ENCODE measurements at places on chromosomes 4 and X. TPM values are rescaled to one million over a fixed set of nuclear protein-coding genes. Genes with fewer than 3 reads are reported as not detected.

The RENBP gene
- 26.0 TPM for polyA plus RNA-seq

The SOD3 gene
- 16.2 TPM for polyA plus RNA-seq

The DOK7 gene
- 11.5 TPM for polyA plus RNA-seq

The C4orf54 gene
- not detected for polyA plus RNA-seq

The CYTL1 gene
- not detected for polyA plus RNA-seq

The SLITRK4 gene
- 4.5 TPM for polyA plus RNA-seq

The IL3RA gene
- polyA plus RNA-seq = 24.9 TPM

The ETNPPL gene
- polyA plus RNA-seq = not detected

The RHOH gene
- polyA plus RNA-seq = 1.6 TPM

The SCD5 gene
- 15.9 TPM for polyA plus RNA-seq

The MORF4L2 gene
- 292 TPM for polyA plus RNA-seq

The NRK gene
- 218 TPM for polyA plus RNA-seq

The SCLT1 gene
- polyA plus RNA-seq = 9.4 TPM

The HHIP gene
- polyA plus RNA-seq = 3.5 TPM

The CCNB3 gene
- polyA plus RNA-seq = 1.1 TPM

The MAGEB18 gene
- polyA plus RNA-seq = not detected

The MBTPS2 gene
- polyA plus RNA-seq = 23.8 TPM

The BBS12 gene
- 4.1 TPM for polyA plus RNA-seq

The NEIL3 gene
- polyA plus RNA-seq = not detected

The PPEF2 gene
- not detected for polyA plus RNA-seq

The PLP1 gene
- polyA plus RNA-seq = 61.2 TPM

The HPGDS gene
- 11.7 TPM for polyA plus RNA-seq

The GK gene
- 5.4 TPM for polyA plus RNA-seq

The ZNF711 gene
- polyA plus RNA-seq = 35.4 TPM

The WAS gene
- 2.5 TPM for polyA plus RNA-seq

The DCAF8L2 gene
- not detected for polyA plus RNA-seq

The BTK gene
- polyA plus RNA-seq = 10.6 TPM

The GRPR gene
- polyA plus RNA-seq = not detected

The ELK1 gene
- 20.9 TPM for polyA plus RNA-seq

The FAM184B gene
- polyA plus RNA-seq = 7.7 TPM

The RNF175 gene
- 1.2 TPM for polyA plus RNA-seq

The CENPU gene
- 29.9 TPM for polyA plus RNA-seq

The DMRTC1B gene
- 1.7 TPM for polyA plus RNA-seq

The SHISA3 gene
- not detected for polyA plus RNA-seq

The NPY2R gene
- not detected for polyA plus RNA-seq

The RHOXF1 gene
- not detected for polyA plus RNA-seq

The ADH6 gene
- not detected for polyA plus RNA-seq

The ABCD1 gene
- 8.9 TPM for polyA plus RNA-seq

The PNMA6F gene
- not detected for polyA plus RNA-seq

The F8A2 gene
- polyA plus RNA-seq = not detected

The KLF8 gene
- polyA plus RNA-seq = 3.9 TPM

The SATL1 gene
- polyA plus RNA-seq = 0.32 TPM

The MTNR1A gene
- polyA plus RNA-seq = not detected

The UCP1 gene
- 0.16 TPM for polyA plus RNA-seq

The RNF128 gene
- 1.4 TPM for polyA plus RNA-seq

The NHS gene
- polyA plus RNA-seq = 2.5 TPM

The NWD2 gene
- 0.13 TPM for polyA plus RNA-seq

The ADGRG2 gene
- polyA plus RNA-seq = 19.4 TPM

The AASDH gene
- 11.8 TPM for polyA plus RNA-seq

The GPR50 gene
- polyA plus RNA-seq = not detected

All from muscle of arm (tissue), 14 donors.